Cortex of kidney (tissue), 1 donor: ENCODE measurements at places on chromosomes 7 and 10.

- no peak for DNase-seq
Observed at GRCh38 chr7:34603711-34604444, 54.1 kb upstream of the NPSR1 start.

DNA sequence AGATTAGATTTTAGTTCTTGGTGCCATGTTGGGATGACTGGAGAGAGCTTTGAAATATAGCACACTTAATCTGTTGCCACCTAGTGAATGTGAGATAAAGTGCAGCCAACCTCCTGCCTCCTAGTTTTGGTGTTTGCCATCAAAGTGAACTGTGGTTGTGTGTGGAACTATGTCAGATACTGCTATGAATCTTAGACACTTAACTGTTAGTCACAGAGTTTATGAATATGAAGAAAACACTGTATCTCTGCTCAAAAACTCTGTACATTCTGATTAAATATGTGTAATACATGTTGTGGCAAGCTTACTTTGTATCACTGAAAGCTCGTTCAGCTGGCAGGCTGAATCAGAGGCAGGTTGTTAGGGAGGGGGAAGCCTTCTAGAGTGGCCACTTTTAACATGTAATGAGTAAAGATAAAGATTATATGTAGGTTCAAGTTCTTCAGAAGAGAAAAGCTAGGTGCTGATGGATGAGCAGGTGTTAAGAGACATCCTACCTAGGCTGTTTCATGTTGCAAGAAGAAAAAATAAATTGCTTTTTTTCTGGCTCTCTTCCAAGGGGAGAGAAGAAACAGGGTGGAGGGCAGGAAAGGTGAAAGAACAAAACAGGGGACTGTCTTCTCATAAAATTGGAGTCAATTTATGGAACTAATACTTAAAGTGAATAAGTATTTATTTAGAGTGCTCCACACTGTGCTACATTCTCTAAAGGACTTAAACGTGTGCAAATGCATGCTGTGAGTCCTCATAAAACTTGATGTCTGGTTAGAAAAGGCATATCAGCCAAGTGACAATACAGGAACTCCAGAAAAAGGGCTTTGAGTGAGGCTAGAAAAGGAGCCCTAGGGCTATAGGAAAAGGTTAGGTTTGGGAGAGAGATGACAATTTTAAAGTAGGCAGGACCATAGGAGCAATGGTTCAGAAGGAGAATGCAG is 14.1 kb upstream of the LAMB1 start:
- no peak for DNase-seq

DNA sequence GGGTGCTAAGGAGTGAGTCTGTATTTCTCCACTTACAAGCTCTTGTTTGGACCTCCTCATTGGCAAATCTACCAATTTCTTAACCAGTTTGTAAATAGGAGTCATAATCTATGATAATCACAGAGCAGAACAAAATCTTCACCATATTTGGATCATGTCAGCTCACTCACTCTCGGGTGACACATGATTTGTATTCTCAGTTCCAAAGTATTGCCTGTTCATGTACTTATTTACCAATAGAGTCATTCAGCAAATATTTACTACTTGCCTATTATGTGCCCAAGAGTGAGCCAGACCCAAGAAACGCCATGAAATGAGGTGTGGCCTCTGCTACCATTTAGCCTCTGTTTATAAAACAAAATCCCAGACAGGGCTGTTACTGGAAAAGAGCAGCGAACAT is 114.8 kb downstream of the TSPAN12 start:
- DNase-seq, result no peak

GRCh38 chr7:910931-911431 is 34.6 kb downstream of the GET4 start:
- DNase-seq, result no peak

DNA sequence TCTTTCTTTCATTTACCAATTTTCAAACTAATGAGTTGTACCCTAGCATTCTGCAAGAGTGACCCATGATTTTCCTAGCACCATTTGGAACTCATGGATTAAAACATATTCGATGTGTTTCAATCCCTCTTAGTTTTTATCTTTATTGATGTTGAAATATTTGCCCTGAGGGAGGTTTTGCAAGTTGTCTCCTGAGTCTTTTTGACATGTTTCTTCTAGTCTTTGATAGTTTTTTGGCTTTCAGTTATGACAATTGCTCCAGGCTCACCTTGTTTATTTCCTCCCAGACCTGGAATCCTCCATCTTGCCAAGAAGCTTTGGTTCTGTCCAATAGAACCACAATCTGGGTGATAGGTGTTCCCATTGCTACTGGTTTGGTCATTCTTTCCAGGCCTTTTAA is 327.8 kb downstream of the WDR11 start:
- DNase-seq, result no peak

- no peak for DNase-seq
Observed at GRCh38 chr7:121871188-121871587, 1.8 kb upstream of the PTPRZ1 start.

DNA sequence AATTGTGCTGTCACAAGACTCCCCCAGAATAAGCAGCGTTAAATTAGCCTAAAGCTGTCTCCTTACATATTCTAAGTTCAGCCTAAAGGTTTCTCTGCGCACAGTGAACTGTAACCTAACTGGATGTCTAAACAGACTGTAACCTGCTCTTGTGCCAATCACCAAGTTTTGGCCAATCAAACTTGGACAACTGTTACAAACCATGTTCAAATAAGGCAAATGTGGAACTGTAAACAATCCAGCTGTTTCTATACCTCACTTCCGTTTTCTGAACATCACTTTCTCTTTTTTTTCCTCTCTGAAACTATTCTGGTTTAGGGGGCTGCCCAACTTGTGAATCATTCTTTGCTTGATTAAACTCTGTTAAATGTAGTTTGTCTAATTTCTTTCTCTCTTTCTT is 252.2 kb upstream of the HABP2 start:
- no peak for DNase-seq

DNA sequence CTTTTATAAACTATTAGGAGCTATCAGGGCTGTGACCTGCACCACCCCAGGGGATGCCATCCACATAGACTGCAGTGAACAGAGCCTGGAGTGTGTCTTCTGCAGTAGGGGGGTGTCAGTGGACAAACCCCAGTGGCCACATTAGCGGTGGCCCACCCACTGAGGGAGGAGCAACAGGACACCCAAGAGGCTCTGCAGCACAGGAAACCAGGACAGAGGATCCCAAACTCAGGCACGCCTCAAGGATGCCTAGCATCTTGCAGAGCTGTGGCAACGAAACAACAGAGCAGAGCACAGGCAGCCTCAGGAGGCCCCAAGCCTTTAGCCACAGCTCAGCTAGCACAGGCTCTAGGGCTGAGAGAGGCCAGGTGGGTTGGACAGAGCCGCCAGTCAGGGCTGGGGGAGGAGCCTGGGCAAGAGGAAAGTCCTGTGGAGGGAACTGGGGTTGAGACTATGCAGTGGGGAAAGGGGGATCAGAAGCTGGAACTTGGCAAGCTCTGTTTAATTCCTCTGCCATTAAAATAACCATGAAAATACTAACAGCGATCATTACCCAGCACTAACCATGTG is 53.8 kb downstream of the GRID1 start:
- DNase-seq, result no peak

DNA sequence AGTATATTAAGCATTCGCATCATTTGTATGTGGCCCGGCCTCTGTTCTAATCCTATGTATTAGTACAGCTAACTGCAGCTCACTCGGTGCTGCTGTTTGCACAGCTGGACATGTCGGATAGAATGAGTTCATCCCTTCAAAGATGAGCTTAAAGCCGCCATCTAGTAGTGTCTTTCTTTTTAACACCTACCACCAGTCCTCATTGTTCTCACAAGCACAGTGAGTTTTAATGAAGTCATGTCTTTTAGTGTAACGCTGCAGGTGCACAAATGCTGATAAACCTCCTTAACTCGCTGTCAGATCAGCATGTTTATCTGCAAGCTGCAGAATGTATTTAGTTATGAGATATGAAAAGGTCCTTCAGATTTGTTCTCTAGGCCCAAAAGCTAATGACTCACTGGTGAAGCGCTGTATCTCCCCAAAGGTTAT is 247.5 kb downstream of the MTERF1 start:
- no peak for DNase-seq

GRCh38 chr10:27949528-27950241 is 49.2 kb downstream of the ODAD2 start:
- no peak for DNase-seq

- DNase-seq, result no peak
Observed at GRCh38 chr7:78904983-78905382, 548.5 kb downstream of the MAGI2 start.

DNA sequence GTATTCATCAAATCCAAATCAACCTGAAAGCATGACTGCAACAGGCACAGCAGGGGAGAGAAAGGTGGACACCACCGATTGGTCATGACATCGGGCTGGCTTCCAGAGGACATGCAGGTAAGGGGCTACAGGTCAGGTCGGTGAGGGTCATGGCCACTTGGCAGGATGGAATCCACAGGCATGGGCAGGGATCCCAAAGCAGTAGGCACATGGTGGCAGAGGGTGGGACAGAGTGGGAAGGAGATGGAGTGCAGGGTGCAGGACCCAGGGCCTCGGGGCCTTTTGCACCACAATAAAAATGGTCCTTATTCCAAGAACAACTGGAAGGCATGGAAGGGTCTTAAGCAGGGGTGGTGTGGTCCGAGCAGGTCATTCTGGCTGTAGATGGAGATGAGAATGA is 33.0 kb downstream of the C10orf90 start:
- DNase-seq, result no peak

- no peak for DNase-seq
Observed at GRCh38 chr10:58262766-58263165, 4.9 kb downstream of the IPMK start.

GRCh38 chr10:112131996-112132395 is 51.6 kb downstream of the GPAM start:
- no peak for DNase-seq

DNA sequence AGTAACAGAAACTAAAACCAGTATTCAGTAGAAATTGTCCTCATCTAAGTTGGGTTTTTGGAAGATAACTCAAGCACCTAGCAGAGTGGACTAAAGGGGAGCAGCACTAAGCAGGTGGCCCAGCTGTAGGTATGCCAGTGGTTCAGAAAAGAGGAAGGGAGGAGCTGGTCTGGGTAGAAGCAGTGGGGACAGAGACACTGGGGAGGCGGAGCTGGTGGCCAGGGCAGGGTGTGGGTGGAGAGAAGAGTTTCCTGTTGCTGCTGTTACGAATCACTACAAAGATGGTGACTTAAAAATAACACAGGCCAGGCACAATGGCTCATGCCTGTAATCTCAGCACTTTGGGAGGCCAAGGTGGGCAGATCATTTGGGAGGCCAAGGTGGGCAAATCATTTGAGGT is 136.2 kb downstream of the WDR11 start:
- no peak for DNase-seq

- no peak for DNase-seq
Observed at GRCh38 chr7:45911311-45911710, 9.8 kb downstream of the IGFBP3 start.

DNA sequence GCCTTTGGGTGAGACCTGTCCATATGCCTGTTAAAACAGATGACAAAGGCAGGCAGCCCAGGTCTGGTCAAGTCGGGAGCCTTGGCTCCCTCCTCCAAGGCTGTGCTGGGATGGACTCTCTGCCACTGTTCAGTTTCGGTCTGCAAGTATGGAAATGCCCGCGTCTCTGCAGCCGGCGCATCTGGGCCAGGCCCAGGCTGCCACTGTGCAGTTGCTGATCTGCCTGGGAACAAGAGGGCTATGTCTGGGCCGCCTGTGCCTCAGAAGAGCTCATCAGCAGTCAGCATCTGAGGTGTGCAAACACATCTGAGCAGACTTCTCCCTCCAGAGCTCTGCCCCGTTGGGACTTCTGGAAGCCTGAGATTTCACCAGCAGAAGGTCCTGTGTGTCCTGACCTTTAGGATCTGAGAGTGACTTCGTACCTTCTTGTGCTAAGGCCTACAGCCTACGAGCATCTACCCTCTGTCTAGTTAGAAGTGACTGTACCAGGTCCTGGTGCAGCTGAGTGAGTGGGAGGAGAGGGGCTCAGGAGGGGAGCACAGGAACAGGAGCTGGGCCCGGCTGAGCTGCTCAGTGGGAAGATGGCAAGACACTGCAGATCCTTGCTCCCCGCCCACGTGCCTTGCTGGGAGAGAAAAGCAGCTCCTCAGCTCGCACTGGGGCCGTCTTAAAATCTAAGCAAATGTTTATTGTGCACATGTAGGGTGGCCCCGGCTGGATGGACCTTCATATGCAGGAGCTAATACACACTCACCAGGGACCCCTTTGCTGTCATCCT is 50.9 kb downstream of the DOCK1 start:
- no peak for DNase-seq

- no peak for DNase-seq
Observed at GRCh38 chr10:119853574-119853973, 19.1 kb downstream of the MCMBP start.

DNA sequence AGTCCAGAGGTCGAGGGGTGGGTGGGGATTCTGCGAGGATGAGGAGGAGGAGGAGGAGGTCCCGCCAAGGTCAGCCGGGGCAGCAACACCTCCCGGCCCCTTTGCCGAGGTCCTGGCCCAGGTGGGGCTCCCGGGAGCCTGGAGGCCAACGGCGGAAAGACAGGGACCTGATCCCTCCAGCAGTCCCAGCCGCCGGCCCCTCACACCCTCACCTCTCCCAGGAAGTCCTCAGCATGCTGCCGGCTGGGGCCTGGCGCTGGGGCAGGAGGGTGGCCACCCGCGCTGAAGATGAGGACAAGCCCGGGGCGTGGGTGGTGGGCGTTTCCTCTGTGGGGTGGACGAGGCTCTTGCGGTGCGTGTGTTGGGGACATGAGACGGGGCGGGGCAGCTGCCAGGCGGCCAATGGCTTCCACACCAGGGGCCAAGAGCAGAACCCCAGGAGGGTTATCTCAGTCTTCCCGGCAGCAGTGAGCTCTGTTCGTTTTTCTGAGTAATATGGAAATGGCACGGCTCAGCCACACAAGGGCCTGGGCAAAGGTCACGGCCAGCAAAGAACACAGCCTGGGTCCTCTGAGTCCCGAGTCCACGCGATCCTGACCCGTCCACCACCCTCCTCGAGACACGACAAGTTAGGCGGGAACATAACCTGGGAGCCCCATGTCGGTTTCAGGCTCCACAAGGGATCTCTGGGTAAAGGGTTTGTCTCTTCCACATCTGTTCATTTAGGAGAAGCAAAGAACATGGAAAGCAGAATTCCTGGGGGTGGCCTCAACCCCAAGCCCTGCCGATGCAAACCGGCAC is 82.9 kb upstream of the PDGFA start:
- DNase-seq, result no peak

GRCh38 chr7:7977774-7978173 is 9.2 kb downstream of the GLCCI1 start:
- no peak for DNase-seq

DNA sequence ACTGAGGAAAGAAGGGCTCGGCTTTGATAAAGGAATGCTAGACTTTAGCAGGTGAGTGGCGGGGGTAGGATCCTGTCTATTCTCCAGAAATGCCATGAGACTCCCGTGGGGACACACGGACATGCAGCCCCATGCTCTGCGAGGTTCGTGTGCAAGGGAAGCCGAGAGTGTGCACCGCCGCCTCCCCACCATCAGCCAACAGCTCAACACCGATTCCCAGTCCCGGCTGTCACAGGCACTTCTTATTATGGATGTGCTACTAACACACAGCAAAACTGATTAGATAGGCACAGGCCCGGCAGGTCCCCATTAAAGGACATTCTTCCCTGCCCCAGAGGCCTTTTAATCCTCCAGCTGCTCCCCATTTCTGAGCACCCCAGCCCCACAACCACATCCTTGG is 154.4 kb downstream of the PRKAG2 start:
- no peak for DNase-seq

GRCh38 chr10:61397175-61397986 is 55.8 kb downstream of the TMEM26 start:
- DNase-seq, result no peak
